Stimulated activated CD4-positive, alpha-beta T cell treated with anti-CD3 and anti-CD28 coated beads, Interleukin-4, amount 100 ng/mL, for 4 hours (primary cell): ENCODE measurements at places on chromosomes 13 and 19.

- no peak for DNase-seq
Measured at GRCh38 chr13:24644036-24644435, 36.2 kb upstream of the ATP12A start.

- DNase-seq: no peak
Measured at GRCh38 chr13:71858647-71859046, 8.4 kb downstream of the DACH1 start.

- DNase-seq: no peak
Measured at GRCh38 chr19:35042056-35042730, 672 bp downstream of the HPN start.

DNA sequence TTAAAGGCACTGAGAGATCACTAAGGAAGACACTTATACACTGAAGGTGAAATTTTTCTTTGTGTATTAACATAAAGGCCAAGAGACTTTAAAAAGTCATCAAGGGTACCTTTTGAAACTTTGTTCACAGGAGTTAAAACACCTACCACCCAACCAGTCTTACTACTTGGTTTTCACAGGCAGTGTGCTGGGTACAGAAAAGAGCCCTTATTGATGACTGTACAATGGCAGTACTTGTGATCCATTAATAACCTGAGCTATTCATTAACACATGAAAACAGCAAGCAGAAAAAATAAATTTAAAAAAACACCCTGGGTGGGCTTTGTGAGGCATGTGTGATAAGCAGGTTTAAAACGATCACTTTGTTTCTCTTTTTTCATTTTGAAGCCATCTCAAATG is 148.9 kb downstream of the TBC1D4 start:
- no peak for DNase-seq

DNA sequence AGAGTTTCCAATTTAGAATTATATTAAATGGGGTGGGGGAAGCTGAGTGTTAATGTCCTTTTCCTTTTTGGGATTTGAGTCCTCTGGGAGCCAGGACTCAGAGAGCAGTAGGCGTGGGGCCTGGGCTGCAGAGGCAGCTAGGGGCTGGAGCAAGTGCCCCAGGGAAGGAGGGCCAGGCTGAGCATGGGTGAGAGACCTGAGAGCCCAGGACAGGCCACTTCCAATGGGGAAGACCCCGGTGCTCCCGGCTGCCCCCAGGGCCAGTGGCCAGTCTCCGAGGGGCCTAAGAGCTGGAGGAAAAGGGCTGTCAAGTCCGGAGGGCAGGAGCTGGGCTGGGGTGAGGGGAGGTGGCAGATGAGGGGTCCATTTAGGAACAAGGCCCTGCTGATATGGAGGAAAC is 371.5 kb downstream of the ZNF536 start:
- DNase-seq: no peak

DNA sequence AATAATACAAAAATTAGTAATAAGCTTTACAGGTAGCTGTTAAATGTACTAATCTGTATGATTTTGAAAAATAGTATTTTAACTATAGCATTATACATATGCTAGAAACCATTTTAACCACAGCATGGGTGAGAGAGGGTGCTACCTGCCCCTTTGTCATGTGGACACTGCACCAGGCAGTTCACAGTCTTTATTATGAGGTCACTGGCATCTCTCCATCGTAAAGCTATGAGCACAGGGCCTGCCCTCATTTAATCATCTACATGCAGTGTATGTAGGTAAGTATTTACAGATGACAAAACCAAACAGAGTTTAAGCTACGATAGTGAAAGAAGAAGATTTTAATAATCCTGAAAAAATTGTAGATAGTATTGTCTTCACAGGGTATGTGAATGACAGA is 21.7 kb downstream of the EDNRB start:
- DNase-seq: no peak

DNA sequence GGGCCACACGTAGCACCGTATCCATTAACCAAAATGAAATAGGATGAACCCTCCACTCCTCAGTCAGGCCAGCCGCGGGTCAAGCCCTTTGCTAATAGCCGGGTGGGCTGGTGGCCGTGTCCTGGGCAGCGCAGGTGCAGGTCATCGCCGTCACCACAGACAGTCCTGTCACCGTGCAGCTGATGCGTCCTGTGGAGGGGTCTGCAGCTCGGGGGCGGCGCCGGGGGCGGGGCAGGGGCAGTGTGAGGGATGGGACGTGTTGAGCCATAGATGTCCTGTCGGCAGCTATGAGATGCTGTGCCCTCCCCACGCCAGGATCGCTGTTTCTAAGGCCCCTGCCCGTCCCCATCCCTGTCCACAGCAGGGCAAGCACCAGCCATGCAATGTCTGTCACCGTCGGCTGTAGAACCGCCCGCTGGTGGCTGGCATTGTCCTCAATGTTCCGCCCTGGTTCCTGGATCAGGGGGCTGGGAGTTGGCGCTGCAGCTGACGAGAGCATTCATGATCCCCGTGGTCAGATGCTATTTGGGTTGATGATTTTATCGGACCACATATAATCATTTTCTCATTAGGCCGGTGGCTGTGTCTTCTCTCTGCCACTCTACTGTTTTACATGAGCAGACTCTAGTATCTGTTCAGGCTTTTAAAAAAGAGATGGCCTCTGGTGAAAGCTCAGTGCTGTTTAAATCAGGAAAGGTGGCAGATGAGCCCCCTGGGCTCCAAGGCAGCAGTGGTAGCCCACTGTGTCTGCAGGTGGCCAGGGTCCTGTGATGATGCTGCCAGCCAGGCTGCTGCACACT is 126.1 kb downstream of the KDM4B start:
- DNase-seq: no peak

- no peak for DNase-seq
Measured at GRCh38 chr13:99133848-99134247, 66.8 kb upstream of the UBAC2 start.

- DNase-seq: no peak
Measured at GRCh38 chr13:35914662-35915061, 216.5 kb downstream of the DCLK1 start.

DNA sequence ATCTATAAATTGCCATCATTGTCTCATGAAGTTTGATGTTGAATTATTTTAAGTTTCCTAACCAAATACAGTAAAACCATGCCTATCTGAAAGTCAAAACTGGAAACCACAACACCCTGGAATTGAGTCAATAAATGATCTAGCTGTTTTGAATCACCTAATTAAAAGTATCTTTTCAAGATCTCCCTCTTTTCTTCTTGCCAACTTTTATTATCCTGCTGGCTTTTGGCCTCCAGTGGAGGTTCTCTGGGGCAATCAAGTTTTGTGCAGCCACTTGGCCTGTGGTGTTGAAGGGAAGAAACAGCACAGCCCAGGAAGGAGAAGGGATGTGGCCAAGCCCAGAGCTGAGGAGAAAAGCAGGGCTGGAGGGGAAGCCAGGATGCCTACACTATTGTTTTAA is 255.4 kb downstream of the COG6 start:
- no peak for DNase-seq

- no peak for DNase-seq
Measured at GRCh38 chr13:34654647-34655046, 287.4 kb upstream of the NBEA start.

GRCh38 chr13:29508130-29508875 is 87.2 kb downstream of the SLC7A1 start:
- DNase-seq: peak; percentile 67

- no peak for DNase-seq
Measured at GRCh38 chr19:33675501-33676124, 53.9 kb downstream of the CHST8 start.

DNA sequence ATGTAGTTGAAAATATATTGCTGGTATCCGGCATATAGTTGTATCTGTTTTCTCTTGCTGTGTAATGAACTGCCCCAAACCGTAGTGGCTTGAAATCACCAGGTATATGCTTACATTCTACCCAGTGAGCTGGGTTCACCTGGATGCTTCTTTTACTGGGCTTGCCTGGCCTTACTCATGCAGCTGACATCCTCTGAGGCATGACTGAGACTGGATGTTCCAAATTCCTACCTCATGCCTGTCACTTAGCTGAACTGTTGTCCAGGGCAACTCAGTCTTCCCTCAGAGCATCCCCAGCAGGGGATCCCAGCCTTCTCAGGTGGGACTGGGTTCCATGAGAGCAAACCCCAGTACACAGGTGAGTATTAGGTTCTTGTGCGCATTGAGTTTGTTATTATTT is 66.8 kb downstream of the IFT88 start:
- DNase-seq: no peak

DNA sequence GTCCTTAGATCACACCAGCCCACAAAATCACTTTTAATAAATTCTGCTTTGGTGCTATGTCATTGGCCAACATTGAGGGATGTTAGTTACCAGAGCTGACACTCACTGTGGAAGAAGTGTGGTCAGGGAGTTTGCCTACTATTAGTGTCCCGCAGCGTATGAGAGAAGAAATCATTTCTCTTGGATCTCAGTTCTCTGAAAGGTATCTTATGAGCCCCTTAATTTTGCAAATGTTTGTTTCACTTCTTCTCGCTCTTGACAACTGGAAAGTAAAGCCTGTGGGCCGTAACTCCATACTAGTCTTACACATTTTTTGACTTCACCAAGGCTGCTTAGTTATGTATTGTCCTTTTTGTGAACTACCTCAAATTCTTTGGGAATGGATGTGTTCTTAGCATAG is 80.9 kb downstream of the FLT1 start:
- no peak for DNase-seq

DNA sequence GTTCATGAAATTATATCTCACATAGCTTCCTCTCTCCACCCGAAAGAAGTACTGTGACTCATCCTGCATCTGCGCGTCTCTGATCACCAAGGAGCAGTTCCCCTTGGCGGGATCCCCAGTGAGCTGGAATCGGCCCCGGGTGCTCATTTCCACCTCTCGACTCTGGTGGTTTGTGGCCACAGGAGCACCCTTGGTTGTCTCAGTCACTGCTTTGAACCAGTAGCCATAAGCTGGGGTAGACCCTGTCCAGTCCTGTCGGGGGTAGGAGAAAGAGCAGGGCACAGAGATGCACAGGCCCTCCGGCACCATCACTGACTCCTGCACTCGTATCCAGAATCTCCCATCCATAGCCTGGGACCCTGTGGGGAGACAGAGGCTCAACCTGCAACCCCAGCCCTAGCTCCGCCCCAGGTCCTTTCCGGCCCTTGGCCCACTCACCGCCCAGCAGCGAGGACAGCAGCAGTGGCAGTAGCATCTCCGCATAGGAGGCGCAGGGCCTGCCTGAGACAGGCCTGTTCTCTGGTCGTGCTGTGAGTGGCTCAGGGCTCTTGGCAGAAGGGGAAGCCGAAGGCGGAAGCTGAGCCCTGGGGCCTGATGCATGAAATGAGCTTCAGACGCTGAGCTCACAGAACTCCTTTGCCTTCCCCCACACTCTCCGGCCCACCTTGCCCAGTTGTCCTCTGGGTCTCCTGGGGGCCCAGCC is at the start of gene SIGLEC10:
Gene SIGLEC10, minus strand, starts transcription at position 536 of the 703 bp plus-strand sequence. Its CDS starts 61 bp downstream, at position 475.
- no peak for DNase-seq

GRCh38 chr19:681029-682019 is 5.1 kb downstream of the FSTL3 start:
- no peak for DNase-seq

DNA sequence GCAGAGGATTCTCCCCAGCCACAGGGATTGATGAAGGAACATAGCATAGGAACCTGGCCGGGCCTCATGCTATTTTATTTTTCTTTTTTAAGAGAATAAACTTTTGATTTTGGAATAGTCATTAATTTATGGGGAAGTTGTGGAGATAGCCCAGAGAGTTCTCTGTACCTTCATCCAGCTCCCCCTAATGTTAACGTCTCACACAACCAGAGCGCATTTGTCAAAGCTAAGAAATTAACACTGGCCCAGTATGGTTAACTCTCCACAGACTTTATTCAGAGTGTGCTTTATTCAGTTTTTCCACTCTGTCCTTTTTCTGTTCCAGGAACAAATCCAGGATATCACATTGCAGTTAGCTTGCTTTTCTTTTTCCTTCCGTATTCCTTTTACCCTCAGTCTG is 59.4 kb downstream of the RGCC start:
- no peak for DNase-seq
